ENCODE measurements at places on chromosomes 2 and 18. TPM values are rescaled to one million over a fixed set of nuclear protein-coding genes. Genes with fewer than 3 reads are reported as not detected.

Gene ST6GAL2
- 0.11 TPM for total RNA-seq

Gene GPR35
- total RNA-seq = 0.55 TPM

Gene SAG
- not detected for total RNA-seq

Gene AMER3
- total RNA-seq = not detected

Gene TCF23
- total RNA-seq = not detected
